ENCODE measurements at places on chromosomes 1 and 21.

GRCh38 chr1:245687636-245688535, 533.1 kb downstream of the KIF26B start:
- no peak for DNase-seq

DNA sequence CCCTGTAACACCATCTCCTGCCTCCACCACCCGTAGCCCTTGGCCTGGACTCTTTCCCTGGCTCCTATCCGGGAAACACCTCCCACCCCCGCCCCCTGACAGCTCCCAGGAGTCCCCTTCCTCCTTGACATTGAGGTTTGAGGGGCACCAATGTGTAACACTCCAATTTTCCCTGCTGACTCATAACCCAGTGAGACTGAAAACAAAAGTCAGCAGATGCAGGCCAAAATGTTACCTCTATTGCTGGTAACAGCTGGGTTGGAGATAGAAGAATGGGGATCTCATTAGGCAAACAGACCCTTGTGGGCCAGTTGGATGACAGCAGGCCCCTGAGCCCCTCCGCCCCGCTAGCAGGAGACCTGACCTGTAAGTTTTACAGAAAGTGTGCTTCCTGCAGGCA, 237.2 kb downstream of the KAZN start:
- no peak for DNase-seq

DNA sequence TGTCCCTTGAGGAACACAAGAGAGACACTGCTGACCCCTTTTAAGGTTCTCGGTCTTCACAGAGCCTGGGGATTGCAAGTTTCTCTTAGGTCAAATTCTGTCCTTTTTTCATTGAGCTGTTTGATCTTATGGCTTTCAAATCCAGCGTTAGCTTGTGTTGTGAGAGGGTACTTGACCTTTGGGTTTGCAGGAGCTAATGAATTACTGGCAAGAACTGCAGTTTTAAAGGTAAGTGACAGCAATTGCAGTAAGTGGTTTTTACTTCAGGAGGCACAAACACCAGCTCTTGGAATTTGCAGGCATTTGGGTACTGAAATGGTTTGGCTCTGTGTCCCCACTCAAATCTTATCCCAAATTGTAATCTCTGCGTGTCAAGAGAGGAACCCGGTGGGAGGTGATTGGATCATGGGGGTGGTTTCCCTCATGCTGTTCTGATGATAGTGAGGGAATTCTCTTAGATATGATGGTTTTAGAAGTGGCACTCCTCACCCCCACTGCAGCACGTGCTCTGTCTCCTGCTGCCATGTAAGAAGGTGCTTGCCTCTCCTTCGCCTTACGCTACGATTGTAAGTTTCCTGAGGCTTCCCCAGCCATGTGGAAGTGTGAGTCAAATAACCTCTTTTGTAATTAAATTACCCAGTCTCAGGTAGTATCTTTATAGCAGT, 134.5 kb upstream of the LYPLAL1 start:
- DNase-seq = no peak

- no peak for DNase-seq
Measured at GRCh38 chr1:22611530-22611947, 24.9 kb upstream of the C1QA start.

GRCh38 chr21:34887105-34887442, 162.0 kb downstream of the RUNX1 start:
- no peak for DNase-seq

DNA sequence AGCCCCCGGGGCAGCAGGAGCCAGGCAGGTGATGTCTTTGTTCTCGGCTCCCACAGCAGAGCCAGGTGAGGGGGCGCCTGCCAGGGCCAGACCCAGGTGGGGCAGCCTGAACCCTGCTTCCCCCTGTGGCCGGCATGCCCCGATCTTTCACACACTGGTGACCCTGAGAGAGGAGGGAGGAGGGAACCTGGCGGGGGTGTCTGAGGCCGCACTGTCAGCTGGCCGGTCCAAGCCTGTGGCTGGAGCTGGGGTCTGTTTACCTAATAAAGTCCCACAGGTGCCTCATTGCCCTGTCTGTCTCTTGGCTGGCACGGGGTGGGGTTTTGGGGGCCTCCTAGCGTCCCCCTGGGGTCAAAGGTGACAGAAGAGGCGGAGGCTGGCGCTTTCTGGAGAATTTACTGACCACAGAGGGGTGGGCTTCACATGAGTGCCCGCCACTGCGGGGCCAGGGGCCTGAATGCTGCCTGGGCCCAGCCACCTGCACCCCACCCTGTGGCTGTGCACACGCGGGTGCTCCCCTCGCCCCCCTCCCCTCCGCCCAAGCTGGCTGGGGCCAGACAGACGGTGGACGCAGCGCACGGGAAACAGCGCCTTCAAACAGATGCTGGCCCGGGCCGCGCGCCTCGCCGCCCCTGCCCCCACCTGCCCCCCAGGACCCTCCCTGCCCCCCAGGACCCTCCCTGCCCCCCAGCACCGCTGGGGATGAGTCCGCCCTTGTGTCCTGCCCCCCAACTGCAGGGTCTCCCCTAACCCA, 5.8 kb downstream of the TMEM240 start:
- no peak for DNase-seq

DNA sequence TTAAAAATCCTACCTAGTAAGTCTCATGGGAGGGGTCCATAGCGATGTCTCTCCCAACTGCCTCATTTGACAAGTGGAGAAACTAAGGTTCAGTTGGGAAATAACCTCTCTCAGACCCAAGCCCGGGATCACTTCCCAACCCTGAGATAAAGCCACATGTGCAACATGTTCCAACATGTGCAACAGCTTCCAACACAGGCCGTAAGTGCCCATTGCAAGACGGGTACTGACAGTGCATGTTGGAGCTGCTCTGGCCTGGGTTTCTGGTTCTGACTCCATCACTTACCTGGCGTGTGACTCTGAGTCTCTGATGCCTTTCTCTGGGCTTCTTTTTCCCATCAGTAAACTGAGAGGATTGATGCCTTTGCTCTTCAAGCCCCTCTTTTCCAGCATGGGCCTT, 38.0 kb upstream of the FOXO6 start:
- no peak for DNase-seq

GRCh38 chr1:212109728-212110127, 74.2 kb downstream of the DTL start:
- DNase-seq = no peak

DNA sequence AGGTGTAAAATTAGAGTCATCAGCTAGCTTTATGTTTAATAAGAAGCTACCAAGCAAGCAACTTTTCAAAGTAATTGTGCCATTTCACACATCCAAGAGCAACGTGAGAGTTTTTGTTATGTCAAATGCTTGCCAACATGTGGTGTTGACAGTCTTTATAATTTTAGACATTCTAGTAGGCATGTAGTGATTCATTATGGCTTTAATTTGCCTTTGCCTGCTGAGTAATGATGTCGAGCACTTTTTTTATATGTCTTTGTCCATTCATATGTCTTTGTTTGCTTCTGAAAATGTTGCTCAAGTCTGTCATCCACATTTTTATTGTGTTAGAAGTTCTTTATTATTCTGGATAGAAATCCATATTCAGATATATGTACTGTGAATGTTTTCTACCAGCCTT, 21.4 kb upstream of the CHIT1 start:
- DNase-seq = no peak

DNA sequence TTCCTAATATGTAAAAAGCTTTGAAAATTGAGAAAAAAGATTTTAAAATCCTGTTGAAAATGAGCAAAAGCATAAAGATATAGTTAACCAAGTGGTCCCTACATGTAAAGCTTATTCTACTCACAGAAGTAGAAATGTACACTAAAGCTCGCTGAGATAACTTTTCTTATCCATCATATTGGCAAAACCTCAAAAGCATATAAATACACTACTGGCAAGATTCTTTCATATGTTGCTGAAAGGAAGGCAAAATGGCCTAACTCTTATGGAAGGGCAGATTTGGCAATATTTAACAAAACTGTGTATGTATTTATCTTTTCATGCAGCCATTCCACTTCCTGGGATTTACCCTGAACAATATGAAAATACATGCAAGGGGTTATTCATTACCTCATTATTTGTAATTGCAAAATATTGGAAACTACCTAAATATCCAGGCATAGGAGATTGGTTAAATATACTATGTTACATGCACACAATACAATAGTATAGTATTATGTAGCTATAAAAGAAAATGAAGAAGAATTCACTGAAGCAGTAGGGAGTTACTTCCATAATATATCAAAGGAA, 43.2 kb upstream of the LYPLAL1 start:
- no peak for DNase-seq

DNA sequence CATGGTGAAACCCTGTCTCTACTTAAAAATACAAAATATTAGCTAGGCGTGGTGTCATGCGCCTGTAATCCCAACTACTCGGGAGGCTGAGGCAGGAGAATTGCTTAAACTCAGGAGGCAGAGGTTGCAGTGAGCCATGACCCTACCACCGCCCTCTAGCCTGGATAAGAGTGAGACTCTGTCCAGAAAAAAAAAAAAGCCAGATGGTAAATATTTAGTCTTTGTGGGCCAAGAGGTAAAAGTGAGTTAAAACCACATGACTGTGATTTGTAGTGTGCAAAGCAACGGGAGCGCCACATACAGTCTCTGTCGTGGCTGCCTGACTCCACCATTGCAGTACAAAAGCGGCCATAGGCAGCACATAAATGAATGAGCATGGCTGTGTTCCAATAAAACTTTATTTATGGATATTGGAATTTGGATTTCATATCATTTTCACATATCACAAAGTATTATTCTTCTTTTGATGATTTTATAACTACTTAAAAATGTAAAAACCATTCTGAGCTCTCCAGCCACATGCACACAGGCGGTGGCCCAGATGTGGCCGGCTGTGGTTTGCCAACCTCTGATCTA, 51.8 kb upstream of the CASZ1 start:
- no peak for DNase-seq

- peak; percentile 63 for DNase-seq
Measured at GRCh38 chr21:32921632-32922230, 104.0 kb upstream of the OLIG2 start.

DNA sequence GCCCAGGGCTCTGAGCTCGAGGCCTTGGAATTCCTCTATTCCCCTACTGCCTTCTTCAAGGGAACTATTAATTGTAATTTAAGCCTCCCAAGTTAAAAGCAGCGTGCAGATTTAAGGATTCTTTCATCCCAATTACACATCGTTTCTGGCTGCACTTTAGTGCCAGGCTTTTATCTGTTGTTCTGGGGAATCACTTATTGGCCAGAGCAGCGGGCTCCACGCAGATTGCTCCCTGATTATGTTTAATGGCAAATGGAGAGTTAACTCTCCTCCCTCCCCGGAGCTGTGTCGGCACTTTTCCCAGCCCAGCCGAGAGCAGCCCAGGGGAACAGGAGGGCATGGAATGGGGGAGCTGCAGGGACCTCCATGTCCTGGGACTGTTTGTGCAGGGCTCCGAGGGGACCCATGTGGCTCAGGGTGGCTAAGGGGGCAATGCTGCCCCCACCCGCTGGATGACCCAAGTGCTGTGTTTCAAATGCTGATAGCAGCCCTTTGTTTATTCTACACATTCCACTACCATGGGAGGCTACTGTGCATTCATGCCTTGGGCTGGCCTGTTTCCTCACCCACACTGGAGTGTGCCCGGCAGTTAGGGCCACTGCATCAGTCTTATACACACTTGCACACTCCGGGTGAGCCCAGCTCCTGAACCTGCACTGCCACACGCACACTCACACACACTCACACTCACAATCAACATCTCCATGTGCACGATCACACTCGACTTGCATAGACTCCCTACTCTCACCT, 93.3 kb upstream of the POU3F1 start:
- no peak for DNase-seq

DNA sequence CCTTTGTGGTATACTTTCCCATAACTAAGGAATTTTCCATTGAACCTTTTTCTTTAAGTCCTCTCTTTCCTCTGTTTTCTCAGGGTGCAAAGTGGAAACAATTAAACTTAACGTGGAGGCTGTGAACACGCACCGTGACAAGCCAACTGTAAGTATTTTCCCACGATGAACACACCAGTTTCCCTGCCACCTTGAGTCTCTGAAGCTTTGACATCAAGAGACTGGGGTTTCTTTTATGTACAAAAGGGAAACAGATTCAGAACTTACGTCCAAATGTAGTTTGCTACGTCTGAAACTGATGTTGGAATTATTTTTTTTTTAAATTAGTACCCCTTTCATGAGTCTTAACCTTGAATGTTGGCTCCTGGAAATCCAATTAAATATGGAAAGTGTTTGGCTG, 17.2 kb upstream of the C4BPB start:
- no peak for DNase-seq

GRCh38 chr1:83706354-83706938, 292.5 kb downstream of the TTLL7 start:
- DNase-seq = no peak

DNA sequence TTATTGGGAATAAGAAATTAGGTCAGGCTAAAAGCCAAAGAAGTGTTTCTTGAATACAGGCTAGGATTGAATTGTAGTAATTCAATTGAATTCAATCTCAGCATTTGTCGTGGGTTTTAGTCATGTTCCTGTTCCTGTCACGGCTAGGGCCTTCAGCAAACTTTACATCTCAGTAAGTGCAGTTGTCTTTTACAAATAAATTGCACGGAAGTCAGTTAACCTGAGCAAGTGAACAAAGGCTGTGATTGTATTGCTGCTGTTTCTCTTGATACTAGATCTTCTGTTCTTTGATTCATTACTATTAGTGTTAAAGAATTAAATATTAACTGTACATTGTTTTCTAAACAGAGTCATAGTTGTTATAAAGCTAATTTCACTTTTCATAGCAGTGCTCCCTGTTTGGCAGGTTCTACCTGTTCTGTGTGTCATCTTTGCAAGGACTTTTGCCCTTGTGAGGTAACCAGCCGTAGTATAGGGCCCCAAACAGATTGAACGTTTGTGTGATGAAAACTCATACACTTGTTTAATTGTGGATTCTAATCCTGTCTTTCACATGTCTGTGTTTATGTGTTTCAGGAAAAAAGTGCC, 164.4 kb downstream of the EDEM3 start:
- DNase-seq = no peak

DNA sequence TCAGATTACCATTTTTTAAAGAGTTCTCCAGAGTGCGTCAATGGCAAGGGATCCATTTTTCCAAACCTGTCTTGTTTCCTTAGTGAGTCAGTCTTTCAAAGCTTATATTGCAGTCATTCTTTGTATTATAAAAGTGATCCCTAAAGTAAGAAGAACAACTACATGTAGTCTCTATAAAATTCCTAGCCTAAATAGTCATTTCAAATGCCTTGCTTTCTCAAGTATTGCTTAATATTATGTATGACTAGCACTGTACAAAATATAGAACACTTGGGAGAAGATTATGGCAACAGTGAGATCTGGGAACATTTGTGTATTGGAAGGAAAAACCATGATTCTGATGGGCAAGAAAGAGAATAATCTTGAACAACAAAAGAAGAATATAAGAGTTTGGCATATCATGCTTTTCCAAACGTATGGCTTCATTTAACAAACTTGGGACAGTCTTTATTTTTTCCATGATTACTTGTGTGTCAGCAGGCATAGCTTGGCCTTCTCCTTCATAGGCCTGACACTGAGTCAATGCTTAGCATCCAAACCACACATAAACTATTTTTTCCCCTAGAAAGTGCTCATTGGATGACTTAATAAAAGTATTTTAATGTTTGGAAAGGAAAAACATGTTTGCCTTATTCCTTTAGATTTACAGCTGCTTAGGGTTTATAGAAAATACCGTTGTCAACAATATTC, 547.4 kb downstream of the LTN1 start:
- DNase-seq = no peak

GRCh38 chr1:87914396-87914795, 585.7 kb downstream of the LMO4 start:
- no peak for DNase-seq
